ENCODE measurements at places on chromosomes 1 and 21.
A peak's percentile ranks its signal among the peaks of the same experiment; 100 is the strongest.

DNA sequence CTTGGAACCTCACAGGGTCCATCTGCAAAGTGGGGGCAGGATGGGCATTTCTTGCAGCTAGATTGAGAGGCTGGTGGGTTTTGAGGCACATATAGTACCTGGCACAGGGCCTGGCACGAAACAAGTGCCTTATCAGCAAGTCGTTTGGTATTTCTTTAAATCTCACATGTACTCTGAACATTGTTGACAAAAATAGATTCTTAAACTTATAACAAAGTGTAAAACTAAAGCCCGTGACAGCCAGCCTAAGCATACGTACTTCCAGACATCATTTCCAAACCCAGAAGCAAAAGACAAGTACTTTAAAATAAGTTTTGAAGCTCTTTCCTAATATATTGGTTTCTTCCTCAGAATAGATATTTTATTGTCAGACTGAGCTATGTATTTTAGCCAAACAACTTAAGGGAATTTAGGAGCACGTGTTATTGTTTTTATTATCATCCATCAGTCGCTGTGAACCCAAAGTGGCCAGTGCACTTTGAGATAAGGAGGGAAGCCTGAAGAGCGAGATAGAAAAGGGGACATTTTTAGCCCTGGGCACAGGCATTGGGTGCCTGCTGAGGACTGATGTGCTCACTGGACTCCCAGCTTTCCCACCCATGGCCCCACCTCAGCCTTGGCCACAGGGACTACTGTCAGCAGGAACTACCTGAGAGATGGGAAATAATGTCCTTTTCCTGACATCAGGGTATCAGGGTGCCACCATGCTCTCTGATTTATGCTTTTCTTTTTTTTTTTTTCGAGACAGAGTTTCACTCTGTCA, 3.0 kb downstream of the FBLIM1 start:
- no peak for DNase-seq

DNA sequence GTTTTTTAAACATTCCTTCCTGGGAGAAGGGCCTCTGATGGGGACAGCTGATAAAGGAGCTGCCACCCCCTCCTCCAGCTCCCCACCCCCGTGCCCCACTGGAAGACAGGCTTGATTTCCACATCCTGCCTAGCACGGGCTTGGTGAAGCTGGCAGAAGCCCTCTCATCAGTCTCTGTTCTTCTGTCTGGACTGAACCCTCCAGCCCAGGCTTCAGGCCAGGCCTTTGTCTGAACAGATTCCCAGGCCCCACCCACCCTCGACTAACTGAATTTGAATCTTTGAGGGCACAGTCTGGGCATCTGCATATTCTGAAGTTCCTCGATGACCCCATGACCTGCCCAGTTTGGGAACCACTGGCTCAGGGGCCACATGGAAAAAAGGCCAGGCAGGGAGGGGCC, 75.3 kb downstream of the CD58 start:
- no peak for DNase-seq

- DNase-seq: no peak
Observed at GRCh38 chr1:109768820-109769219, 5.1 kb upstream of the EPS8L3 start.

- DNase-seq: peak; percentile 33
Observed at GRCh38 chr1:20634594-20635084, 1.4 kb downstream of the PINK1 start.

GRCh38 chr1:64136752-64137411, 66.5 kb upstream of the UBE2U start:
- DNase-seq: peak; percentile 77

DNA sequence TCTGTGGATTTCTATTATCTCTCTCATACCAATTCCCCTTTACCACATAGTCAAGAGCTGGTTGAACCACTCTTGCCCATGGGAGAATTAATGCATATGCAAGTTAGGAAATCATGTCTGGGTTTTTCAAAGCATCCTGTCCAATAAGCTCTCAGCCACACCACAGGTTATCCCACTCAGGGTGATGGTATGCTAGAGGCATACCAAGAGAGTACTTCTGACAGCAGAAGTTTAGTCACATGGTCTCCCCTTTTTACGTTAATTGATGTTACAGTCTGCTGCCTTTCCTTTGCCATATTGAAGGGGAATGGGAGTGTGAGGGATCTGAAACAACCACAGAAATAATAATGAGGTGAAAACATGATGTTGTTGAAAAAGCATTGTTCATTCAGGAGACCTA, 135.8 kb upstream of the PBX1 start:
- no peak for DNase-seq

- DNase-seq: no peak
Observed at GRCh38 chr21:16040601-16041000, 310.8 kb downstream of the USP25 start.

DNA sequence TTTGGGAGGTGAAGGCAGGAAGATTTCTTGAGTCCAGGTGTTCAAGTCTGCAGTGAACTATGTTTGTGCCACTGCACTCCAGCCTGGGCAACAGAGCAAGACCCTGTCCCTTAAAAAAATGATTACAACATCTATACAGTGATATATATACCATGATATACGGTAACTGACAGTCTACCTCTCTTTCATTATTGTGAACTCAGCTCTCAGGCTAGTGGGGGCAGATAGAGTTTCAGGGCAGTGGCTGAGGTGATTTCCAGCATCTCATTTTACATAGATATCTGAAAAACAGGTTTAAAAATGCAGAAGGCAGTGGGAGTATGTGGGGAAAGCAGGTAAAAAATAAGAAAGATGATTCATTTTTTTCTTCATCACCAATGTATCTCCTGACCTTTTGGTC, 8.1 kb upstream of the NTNG1 start:
- DNase-seq: no peak

GRCh38 chr1:177311586-177311985, 140.8 kb downstream of the BRINP2 start:
- DNase-seq: no peak

DNA sequence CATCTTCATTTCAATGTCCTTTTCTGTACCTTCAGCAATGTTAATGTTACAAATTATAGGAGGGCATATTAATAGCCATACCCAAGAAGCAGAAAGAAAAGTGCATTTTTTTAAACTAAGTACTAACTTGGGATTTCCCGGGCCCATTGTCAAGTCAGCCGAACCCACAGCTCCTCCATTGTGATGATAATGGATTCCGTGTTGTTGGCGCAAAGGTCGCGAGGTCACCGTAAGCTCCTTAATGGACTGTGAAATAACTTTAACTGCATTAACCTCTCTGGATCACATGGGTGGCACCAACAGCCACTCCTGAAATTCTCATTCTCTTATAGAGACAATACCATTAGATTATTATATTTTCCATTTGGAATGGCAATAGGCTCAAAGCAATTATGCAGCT, 250.6 kb upstream of the RRP15 start:
- no peak for DNase-seq

DNA sequence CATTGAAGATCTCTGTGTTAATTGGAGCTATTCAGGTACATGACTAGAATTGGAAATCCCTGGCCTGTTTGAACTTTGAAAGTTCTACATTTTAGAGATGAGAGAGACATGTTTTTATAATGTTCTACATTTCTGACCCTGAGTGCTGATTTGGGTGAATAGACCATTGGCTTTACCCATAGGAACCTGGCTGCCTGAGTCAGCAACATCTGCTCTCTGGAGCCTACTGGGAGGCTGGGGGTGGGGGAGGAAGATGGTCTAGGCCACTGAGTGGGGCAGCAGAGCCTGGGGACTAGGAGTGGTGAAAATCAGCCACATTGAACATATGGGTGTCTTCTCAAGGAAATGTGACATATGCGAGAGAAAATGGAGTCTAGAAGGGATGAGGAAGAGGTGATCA, 1.4 kb upstream of the VANGL1 start:
- no peak for DNase-seq

DNA sequence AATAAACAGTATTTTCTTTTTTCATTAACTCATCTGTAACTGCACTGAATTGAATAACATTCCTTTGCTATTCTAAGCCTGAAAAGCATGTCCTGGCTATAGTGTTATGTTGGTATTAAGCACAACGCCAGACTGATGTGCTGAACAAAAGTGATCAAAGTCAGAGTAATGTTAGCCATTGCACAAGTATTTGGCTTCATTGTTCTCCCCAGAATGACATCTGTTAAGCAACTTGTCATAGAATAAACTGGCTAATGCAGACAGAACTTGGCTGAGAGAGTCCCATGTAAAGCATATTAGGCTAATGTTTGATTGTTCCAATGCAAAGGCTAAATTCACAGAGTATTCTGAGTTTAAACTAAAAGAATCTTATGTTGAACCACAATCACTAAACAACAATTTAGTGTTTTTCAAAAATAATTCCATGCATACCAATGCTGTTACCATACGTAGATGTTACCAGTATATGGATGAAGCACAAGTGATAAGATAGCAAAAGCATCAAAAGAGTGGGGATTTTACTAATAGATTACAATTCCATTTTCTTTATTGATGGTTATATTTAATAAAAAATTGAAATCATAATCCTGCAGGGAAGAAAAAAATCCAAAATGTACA, 235.3 kb upstream of the DMRTA2 start:
- DNase-seq: no peak

- DNase-seq: no peak
Observed at GRCh38 chr1:238005116-238005515, 114.4 kb upstream of the ZP4 start.

GRCh38 chr1:70666381-70667140, 255.5 kb downstream of the CTH start:
- no peak for DNase-seq

DNA sequence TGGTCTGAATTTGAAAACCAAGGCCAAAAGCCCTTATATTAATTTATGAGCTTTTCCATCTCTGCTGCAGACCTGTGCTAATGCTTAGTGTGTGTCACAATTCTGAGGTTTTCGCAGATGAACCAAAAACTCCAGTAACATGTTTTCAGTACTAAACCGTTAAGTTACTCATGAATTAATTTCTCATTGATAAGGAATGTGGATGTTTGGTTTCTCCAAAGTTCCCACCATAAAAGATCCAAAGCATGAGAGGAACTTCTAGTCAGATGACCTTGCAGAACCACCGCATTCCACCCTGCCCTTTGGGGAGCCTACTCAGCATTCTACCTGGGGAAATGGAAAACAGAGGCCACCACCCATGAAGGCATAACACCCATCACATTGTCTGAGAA, 7.5 kb upstream of the LEPR start:
- DNase-seq: no peak

DNA sequence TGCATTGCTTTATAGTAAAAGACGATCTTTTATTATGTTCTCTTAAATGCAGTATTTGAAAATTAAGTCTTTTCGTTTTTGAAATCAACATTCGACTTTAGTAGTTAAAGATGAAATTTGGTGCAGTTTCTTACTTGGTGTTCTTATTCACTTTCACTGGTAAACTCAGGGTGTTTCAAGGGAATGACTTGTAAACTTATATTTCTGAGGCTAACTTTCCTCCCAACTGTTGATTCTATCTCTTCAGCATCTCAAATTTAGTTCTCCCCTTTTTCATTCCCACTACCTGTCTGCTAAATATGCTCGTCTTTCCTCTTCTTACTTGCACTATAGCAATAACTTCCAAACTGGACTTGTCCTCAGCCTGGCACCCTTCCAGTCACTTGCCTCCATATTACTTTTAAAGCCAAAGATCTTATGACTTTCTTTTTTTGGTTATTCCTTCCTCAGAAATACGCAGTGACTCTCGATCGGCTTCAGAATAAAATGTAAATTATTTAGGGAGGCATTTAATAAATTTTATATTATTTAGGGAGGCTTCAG, 988 bp downstream of the SLC35A3 start:
- no peak for DNase-seq

DNA sequence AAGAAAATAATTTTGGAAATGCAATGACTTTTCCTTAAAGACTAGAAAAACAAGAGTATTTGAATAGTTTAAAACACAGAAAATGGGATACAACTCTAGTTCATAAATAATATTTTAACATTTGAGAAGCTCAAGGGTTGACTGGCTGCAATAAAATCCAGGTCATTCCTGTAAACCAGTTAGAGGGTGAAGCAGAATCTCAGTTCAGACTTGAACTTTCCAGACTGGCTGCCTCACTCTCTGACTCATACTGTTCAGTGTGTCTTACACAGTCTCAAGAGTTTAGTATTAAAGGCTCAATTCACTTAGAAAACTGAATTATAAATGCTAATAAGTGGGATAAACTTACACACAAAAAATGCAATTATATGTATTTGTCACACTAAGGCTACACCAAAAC, 89.9 kb downstream of the RAVER2 start:
- no peak for DNase-seq

DNA sequence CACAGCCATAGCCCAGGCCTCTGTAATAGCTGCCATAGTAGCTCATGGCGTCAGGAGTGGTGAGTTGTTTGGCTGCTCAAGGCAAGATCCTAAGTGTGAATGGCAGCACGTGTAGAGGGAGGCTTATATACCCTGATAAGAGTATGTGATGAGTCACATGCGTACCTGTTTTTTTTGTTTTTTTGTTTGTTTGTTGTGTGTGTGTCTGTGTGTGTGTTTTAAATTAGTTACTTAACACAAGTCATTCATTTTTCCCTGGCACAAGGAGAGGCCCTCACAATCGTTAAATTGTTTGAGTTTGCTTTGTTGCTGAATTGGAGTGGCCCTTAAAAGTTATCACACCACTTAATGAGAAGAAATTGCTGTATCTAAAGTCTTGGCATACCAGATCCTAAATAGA, at the start of gene KRTAP19-4:
KRTAP19-4 (minus strand) TSS at position 101 of the 400 bp plus-strand sequence; CDS start at position 46, 55 bp downstream.
- DNase-seq: no peak

- DNase-seq: no peak
Observed at GRCh38 chr1:199163267-199163666, 524.4 kb downstream of the PTPRC start.

DNA sequence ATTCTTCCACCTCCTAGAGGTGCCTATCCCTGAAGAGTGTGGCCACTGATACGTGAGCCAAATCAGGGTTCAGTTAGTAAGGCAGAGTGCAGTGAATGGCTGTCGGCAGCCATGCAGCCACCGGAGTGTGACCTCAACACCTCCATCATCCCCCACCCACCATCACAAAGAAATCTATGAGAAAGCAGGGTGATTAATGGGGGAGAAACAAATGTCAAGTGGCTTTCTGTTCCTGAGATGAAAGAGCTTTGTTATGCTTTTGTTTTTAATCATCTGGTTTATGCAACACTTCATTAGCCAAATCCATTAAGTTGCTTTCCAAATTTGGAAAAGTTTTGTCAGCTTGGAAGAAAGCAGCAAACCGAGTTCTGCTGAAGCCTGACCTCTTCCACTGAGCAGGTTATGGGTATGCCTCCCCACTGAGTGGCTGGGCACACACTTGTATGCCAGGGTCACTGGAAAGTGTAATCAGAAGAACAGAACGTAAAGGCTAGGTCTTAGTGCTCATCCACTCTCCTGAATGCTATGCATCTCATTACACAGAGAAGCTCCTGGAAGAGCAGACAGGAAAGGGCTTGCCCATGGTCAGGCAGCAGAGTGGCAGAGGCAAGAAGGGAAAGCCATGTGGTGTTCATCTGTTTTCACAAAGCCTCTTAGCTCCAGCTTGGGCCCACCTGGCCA, 57.1 kb upstream of the ATP1B1 start:
- DNase-seq: no peak

GRCh38 chr1:212118872-212119260, 83.3 kb downstream of the DTL start:
- DNase-seq: no peak

Data from activated CD8-positive, alpha-beta T cell treated with anti-CD3 and anti-CD28 coated beads, Interleukin-2, amount 10 ng/mL, durations not matched to agents 7 days and 5 days (primary cell).